ENCODE measurements at places on chromosomes 4 and X. TPM values are rescaled to one million over a fixed set of nuclear protein-coding genes. Genes with fewer than 3 reads are reported as not detected.

The CSAG1 gene
- not detected for total RNA-seq

The ENPP6 gene
- 0.23 TPM for total RNA-seq

The ATP2B3 gene
- not detected for total RNA-seq

The GPR50 gene
- not detected for total RNA-seq

The LINC00632 gene
- 0.12 TPM for total RNA-seq

The UGT2B17 gene
- not detected for total RNA-seq

The TLR2 gene
- total RNA-seq = 2.7 TPM

The ZNF157 gene
- 0.61 TPM for total RNA-seq

The CLIC2 gene
- total RNA-seq = 2.2 TPM

The UGT8 gene
- total RNA-seq = not detected

The ASB9 gene
- not detected for total RNA-seq

The ETDB gene
- not detected for total RNA-seq

The TLR10 gene
- total RNA-seq = 0.31 TPM

The SCRG1 gene
- not detected for total RNA-seq

The CYLC1 gene
- total RNA-seq = not detected

- DNase-seq = no peak
- no peak overlapping the region for H3K27ac ChIP-seq
- peaks cover 3% of the 10 kb centered on the region for H3K27me3 ChIP-seq
- H3K4me1 ChIP-seq = no peaks in the 10 kb centered on the region
Observed at GRCh38 chr4:119314356-119314755, 7.6 kb downstream of the FABP2 start.

DNA sequence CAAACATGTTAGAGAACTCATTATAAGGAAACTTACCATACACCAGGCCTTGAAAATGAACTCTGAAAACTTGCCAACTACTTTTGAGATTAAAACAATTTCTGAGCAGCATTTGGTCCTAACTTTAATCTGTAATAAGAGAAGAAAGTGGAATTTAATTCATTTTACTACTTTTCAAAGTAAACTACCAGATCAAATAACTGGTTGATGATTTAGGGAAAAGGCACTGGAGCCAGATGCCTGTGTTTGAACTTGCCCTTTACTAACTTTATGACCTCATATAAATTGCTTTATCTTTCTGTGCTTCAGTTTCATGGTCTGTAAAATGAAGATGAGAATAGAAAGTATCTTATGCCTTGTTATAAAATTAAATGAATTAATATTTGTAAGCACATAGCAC, 159.9 kb upstream of the PCDH18 start:
- DNase-seq = no peak
- no peaks in the 10 kb centered on the region for H3K27me3 ChIP-seq
- no peaks in the 10 kb centered on the region for H3K4me1 ChIP-seq
- no peak overlapping the region for H3K4me3 ChIP-seq
- no peak overlapping the region for H3K27ac ChIP-seq
- no peaks in the 10 kb centered on the region for H3K36me3 ChIP-seq

- no peak overlapping the region for H3K4me3 ChIP-seq
- no peak overlapping the region for H3K27ac ChIP-seq
- no peaks in the 10 kb centered on the region for H3K27me3 ChIP-seq
- no peaks in the 10 kb centered on the region for H3K4me1 ChIP-seq
- DNase-seq = no peak
Observed at GRCh38 chr4:87781569-87781968, 17.8 kb upstream of the IBSP start.

- peaks cover 2% of the 10 kb centered on the region for H3K27me3 ChIP-seq
- no peaks in the 10 kb centered on the region for H3K36me3 ChIP-seq
- H3K4me3 ChIP-seq = no peak overlapping the region
- H3K4me1 ChIP-seq = no peaks in the 10 kb centered on the region
- no peak for DNase-seq
Observed at GRCh38 chr4:78565971-78566372, 14.4 kb downstream of the ANXA3 start.

DNA sequence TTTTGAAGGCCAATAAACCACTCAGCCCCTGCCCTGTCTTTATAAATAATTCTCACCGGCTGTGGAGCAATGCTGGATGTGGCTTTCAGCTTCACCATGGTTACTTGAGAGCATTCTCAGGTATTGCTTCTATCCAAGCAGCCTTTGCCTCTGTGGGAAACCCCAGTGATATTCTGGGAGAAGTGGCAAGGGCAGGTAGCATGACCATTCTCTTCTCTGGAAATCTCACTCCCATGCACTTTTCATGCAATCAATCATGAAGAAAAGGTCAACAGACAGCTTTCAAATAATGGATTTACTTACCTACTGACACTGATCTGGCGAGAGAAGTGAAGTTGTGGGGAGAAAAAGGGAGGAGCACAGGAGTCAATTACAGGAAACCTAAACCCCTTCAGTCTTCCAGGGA, 49.5 kb downstream of the UNC5C start:
- no peak overlapping the region for H3K4me3 ChIP-seq
- no peaks in the 10 kb centered on the region for H3K27me3 ChIP-seq
- no peak for DNase-seq
- no peaks in the 10 kb centered on the region for H3K36me3 ChIP-seq
- no peaks in the 10 kb centered on the region for H3K4me1 ChIP-seq

DNA sequence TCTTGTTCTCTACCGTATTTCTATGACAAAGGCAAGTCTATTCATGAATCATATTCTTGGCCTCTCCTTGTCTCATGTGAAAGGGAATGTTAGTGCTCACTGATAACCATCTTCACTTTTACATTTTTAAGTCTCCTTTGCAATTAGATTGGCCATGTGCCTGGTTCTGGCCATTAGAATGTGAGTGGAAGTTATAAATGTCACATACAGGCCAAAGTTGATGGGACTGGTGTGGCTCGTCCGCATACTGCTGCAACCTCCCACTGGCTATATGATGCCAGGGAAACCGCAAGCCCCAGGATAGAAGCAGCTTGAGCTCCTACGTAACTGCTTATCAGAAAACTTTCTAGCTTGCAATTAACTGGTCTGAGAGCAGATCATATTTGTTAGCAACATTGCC, 86.1 kb downstream of the MAGEC1 start:
- H3K27me3 ChIP-seq = no peaks in the 10 kb centered on the region
- no peaks in the 10 kb centered on the region for H3K4me1 ChIP-seq
- no peak for DNase-seq
- H3K27ac ChIP-seq = no peak overlapping the region
- no peak overlapping the region for H3K4me3 ChIP-seq

DNA sequence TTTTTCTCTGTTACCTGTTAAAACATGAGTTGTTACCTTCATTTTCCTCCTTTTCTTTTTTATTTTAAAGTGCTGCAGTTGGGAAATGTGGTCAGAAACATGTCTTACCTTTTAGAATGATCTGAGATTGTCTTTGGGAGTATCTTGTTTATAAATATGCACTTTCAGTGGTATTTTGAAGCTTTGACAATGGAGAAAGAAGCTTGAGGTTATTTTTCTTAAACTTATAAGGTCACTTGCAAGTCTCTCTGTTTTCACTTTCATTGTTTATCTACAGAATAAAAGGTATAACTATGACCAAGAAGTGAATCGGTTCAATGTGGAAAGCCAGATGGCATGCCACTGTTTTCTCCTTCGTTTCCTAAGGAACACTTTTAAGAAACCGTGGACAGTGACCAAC, 167.5 kb upstream of the SLC7A11 start:
- H3K36me3 ChIP-seq = no peaks in the 10 kb centered on the region
- no peaks in the 10 kb centered on the region for H3K27me3 ChIP-seq
- no peak for DNase-seq

GRCh38 chr4:104205116-104205515, 289.6 kb downstream of the CXXC4 start:
- no peaks in the 10 kb centered on the region for H3K27me3 ChIP-seq
- no peak for DNase-seq
- no peak overlapping the region for H3K27ac ChIP-seq
- no peak overlapping the region for H3K4me3 ChIP-seq
- H3K4me1 ChIP-seq = no peaks in the 10 kb centered on the region
- H3K36me3 ChIP-seq = no peaks in the 10 kb centered on the region

DNA sequence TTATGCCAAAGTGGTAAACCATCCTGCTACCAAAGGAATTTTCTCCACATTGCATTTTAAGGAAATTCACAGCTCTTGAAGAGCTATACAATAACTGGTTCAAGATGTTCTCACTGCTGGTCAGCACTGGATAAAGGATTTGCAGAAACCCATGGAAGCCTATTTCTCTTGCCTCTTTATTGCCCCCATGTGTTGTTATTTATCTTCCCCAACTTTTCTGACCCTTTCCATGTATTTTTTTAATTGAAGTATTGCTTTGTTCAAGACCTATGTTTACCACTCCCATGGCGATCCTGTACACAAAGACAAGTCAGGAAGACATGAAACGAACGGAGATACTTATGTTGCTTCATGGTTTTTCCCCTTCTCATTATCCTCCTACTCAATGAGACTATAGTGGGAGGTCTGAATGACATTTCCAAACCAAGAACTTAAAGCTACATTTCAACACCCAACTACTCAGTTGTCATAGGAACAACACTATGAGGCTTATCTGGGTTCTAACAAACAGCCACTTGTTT, 566.4 kb upstream of the DIPK2B start:
- peak; percentile 56 for DNase-seq
- peaks cover 22% of the 10 kb centered on the region for H3K4me1 ChIP-seq
- peak overlapping the region; percentile 73 for H3K4me3 ChIP-seq
- peaks cover 4% of the 10 kb centered on the region for H3K36me3 ChIP-seq

GRCh38 chr4:150079081-150079581, 886 bp downstream of the DCLK2 start:
- peak overlapping the region; percentile 28 for H3K4me3 ChIP-seq
- H3K4me1 ChIP-seq = peaks cover 7% of the 10 kb centered on the region
- DNase-seq = no peak
- H3K27ac ChIP-seq = no peak overlapping the region

GRCh38 chr4:62051332-62051731, 851.2 kb downstream of the ADGRL3 start:
- H3K27me3 ChIP-seq = no peaks in the 10 kb centered on the region
- no peaks in the 10 kb centered on the region for H3K4me1 ChIP-seq
- H3K27ac ChIP-seq = no peak overlapping the region
- no peak overlapping the region for H3K4me3 ChIP-seq

DNA sequence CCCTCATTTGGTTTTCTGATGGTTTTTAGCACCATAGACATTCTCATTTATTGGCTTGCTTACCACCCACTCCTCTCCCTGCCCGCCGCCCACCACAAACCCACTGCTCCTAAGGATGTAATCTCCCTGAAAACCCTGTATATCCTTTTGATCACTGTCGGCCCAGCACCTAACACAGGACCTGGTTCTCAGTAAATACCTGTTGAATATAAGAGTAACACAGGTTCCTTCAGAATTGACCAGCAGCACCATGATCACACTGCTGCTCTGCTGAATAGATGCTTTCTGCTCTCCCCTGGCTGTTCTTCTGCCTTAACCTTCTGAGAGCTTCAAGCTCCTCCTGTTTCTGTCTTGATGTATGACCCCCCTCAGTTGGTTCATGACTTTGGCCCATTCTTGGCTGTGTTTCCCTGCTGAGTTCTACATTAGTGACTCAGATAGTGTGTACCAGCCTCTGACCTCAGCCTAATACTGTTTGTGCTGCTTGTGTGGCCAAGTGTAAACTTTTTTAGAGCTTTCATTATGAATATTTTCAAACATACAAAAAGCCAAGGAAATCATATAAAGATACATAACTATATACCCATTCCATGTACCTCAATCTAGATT, 265.3 kb downstream of the FRMPD4 start:
- no peaks in the 10 kb centered on the region for H3K27me3 ChIP-seq
- H3K36me3 ChIP-seq = no peaks in the 10 kb centered on the region
- no peak overlapping the region for H3K4me3 ChIP-seq

- peaks cover 30% of the 10 kb centered on the region for H3K4me1 ChIP-seq
- H3K27ac ChIP-seq = peak overlapping the region; percentile 88
- H3K36me3 ChIP-seq = no peaks in the 10 kb centered on the region
- no peaks in the 10 kb centered on the region for H3K27me3 ChIP-seq
Observed at GRCh38 chrX:154515090-154515965, 704 bp downstream of the FAM3A start.

- no peaks in the 10 kb centered on the region for H3K4me1 ChIP-seq
- no peaks in the 10 kb centered on the region for H3K36me3 ChIP-seq
Observed at GRCh38 chr4:21139327-21139726, 439.1 kb downstream of the PACRGL start.

GRCh38 chr4:156676116-156676851, 295.3 kb downstream of the PDGFC start:
- no peaks in the 10 kb centered on the region for H3K27me3 ChIP-seq
- no peaks in the 10 kb centered on the region for H3K4me1 ChIP-seq
- no peak overlapping the region for H3K4me3 ChIP-seq
- no peaks in the 10 kb centered on the region for H3K36me3 ChIP-seq
- DNase-seq = no peak

DNA sequence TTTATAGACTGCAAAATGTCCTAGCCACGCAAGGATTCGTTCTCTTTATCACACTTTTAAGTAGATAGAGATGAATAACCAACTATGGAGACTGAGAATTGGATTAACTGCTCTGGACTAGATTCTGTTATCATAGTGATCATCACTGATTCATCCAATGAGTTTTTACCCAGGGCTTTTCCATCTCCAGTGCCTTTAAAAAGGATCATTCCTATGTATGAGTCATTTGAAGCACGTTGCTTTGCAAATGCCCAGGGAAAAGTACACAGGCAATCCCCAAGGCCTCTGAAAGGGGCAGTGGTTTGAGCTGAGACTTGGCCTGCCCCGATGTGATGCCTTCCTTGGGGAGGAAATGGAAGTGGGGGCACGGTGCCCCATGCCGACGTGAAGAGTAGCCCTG, 122.7 kb upstream of the PSAPL1 start:
- H3K27ac ChIP-seq = no peak overlapping the region
- DNase-seq = no peak
- H3K4me3 ChIP-seq = no peak overlapping the region
- no peaks in the 10 kb centered on the region for H3K27me3 ChIP-seq

- H3K27ac ChIP-seq = no peak overlapping the region
- no peaks in the 10 kb centered on the region for H3K4me1 ChIP-seq
- no peak overlapping the region for H3K4me3 ChIP-seq
- no peaks in the 10 kb centered on the region for H3K36me3 ChIP-seq
- DNase-seq = no peak
Observed at GRCh38 chr4:153419673-153420278, 46.4 kb upstream of the TMEM131L start.

DNA sequence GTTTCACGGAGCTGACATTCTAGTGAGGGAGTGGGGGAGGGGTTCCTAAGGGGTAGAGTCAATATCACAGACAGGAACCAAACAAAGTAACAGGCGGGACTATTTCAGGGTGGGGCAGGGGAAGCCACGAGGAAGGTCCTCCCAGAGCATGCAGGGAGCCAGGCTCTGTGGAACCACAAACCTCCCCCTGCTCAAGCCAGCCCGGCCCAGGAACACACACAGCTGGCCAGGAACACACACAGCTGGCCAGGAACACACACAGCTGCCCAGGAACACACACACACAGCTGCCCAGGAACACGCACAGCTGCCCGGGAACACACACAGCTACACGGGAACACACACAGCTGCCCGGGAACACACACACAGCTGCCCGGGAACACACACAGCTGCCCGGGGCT, 24.8 kb downstream of the EVC2 start:
- H3K4me1 ChIP-seq = no peaks in the 10 kb centered on the region
- no peak for DNase-seq
- no peaks in the 10 kb centered on the region for H3K36me3 ChIP-seq
- no peak overlapping the region for H3K27ac ChIP-seq
- H3K4me3 ChIP-seq = no peak overlapping the region
